ENCODE measurements at places on chromosomes 2 and 18.

GRCh38 chr2:55441280-55441892, 21.7 kb upstream of the CCDC88A start:
- DNase-seq: no peak

DNA sequence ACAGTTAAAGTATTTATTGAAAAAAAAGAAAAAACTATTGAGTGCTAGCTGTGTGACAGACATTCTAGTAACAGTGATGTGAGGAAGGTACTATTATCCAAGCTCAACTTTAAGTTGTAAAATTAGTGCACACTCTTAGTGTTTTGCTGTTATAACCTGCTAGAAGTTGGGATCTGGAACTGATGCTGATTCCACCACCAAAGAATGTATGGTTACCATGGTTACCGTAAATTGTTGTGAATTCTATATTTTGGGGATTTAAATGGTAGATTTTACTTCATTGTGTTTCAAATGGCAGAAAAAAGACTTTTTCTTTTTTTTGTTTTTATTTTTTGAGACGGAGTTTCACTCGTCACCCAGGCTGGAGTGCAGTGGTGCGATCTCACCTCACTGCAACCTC, 5.3 kb downstream of the AGFG1 start:
- DNase-seq: no peak

- no peak for DNase-seq
Observed at GRCh38 chr2:134337631-134338030, 83.8 kb downstream of the MGAT5 start.

- DNase-seq: no peak
Observed at GRCh38 chr18:77422974-77423867, 173.6 kb downstream of the GALR1 start.

DNA sequence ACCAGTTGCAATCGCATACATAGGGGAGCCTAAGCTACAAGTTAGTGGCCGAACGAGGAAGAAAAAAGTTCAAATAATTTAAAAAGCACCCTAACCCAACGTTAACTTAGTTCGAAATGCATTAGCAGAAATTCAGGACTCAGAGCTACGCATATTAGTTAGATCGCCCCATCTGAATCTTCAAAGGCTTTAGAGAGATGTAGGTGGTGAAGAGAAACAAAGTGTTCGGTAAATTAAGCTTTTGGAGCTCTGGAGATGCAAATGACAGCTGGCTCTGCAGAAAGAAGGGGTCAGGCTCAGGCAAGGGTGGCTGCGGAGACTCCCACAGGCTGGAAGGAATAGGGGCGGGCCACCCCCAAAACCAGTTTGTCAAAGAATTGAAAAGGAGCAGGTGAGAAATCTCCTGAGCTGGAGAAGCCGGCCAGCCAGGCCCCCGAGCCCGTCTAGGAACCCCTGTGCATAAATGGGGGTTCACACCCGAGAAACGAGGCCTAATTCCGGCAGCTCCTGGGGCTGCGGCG, 621 bp downstream of the TXNL1 start:
- DNase-seq: no peak

- peak; percentile 53 for DNase-seq
Observed at GRCh38 chr18:79506191-79507075, 110.7 kb downstream of the NFATC1 start.

GRCh38 chr18:1618364-1618763, 713.7 kb downstream of the ADCYAP1 start:
- DNase-seq: no peak

GRCh38 chr2:113092864-113093612, 25.3 kb downstream of the IL1F10 start:
- no peak for DNase-seq

- DNase-seq: no peak
Observed at GRCh38 chr2:30566631-30567030, 119.6 kb downstream of the LCLAT1 start.

DNA sequence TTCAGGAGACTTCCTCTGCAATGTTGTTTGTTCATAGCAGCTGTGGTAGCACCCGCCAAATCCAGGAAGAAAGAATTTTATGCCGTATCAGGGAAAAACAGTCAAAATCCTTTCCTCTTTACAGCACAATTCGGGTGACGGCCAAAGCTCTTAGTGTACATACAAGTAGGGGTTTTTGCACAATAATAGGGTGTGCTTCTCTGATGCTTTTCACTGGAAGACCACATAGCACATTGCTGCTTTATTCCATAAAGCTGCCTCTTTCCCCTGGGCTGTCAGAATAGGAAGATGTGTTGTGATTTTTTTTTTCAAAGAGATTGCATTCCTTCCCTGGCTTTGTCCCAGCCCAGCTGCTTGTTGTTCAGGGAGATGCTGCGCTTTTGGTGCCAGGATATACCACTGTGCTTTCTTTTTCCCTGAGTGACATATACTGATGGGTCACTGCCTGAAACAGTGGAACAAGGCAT, 27.2 kb upstream of the LANCL1 start:
- no peak for DNase-seq

GRCh38 chr2:23360571-23361125, 24.3 kb upstream of the KLHL29 start:
- DNase-seq: no peak

- no peak for DNase-seq
Observed at GRCh38 chr2:233059547-233059796, 670 bp upstream of the INPP5D start.

- DNase-seq: no peak
Observed at GRCh38 chr2:11498543-11499034, 32.6 kb upstream of the E2F6 start.

- peak; percentile 19 for DNase-seq
Observed at GRCh38 chr2:27118525-27119329, at the start of gene CGREF1. TSS of gene CGREF1 (minus strand) at chr2:27119128. CDS start at chr2:27104366, 14,762 bp downstream.

- DNase-seq: no peak
Observed at GRCh38 chr18:49119401-49119800, 168.6 kb upstream of the SMAD7 start.

DNA sequence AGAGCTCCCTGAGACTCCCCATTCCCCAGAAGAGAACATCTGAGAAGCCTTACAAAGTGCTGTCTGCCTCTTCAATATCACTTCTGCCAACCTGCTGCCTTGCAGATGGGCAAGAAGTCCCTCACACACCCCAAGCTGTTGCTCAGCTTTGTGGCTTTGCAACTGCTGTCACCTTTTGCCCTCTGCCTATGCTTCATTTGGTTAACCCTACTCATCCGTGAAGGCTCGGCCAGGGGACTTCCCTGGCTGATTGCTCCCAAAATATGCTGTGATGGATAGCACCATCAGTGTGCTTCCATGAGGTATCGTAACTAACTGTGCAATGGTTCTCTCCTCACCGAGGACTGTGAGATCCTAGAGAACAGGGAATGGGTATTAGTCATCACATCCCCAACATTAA, 88.9 kb upstream of the CYP1B1 start:
- DNase-seq: no peak

DNA sequence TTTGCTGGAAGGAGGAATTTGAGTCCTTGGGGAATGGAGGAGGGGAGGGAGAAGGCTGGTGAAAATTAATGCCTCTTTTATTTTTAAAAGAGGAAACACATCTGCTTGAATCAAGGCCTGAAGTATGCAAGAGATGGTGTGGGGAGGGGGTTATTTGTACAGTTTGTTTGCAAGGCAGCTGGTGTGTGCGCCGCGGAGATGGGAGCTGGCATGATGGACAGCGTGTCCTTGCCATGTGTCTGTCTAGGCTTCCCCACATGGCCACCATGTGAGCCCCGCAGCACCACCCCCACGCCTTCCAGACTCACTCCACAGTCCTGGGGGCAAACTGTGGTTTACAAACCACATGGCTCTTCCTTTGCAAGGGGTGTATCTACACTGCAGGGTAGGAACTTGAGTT, 154.8 kb upstream of the APCDD1 start:
- DNase-seq: no peak

DNA sequence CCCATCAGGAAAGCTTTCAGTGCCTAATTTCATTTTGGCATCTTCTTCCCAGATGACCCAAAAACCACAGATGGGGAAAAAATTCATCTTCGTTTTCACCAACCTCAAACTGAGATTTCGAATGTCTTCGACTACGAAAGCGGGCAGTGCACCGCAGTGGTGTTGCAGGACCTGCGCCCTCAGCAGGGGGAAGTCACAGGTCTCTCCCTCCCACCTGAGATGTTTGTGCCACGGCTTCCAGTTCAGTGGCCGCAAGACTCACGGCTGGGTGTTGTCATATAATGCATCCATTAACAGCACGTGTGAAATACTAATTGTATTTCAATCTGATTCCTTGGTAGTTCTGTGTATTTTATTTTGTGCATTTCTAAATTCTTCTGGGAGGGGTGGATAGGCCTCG, 66.2 kb upstream of the SALL3 start:
- DNase-seq: no peak

- DNase-seq: no peak
Observed at GRCh38 chr2:224798180-224798579, 82.0 kb upstream of the CCDC195 start.

DNA sequence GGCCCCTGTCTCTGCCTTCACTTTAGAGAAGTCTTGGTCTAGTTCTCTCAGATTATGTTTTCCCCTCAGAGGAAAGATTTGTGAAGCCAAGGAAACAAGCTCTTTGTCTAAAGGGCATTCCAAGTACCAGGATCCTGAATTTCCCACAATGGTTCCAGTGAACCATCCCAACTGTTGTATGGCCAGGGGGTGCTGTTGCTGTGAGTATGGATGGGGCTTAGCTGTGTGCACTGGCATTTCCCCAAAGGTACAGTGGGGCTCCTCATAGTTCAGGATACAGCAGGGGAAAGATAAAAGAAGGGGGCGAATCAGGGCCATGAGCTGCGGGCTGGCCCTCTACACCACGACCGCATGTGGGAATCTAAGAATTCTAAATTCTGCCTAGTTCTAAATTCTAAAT, 1154.0 kb upstream of the FANCL start:
- DNase-seq: no peak

GRCh38 chr2:146481629-146482028, 1363.2 kb upstream of the ACVR2A start:
- DNase-seq: no peak

GRCh38 chr2:20012282-20013125, at the start of gene MATN3:
TSS of gene MATN3 (minus strand) at chr2:20012668. CDS start at chr2:20012631, 37 bp downstream.
- peak; percentile 10 for DNase-seq

GRCh38 chr2:172420216-172420615, 7.2 kb upstream of the ITGA6 start:
- DNase-seq: no peak

DNA sequence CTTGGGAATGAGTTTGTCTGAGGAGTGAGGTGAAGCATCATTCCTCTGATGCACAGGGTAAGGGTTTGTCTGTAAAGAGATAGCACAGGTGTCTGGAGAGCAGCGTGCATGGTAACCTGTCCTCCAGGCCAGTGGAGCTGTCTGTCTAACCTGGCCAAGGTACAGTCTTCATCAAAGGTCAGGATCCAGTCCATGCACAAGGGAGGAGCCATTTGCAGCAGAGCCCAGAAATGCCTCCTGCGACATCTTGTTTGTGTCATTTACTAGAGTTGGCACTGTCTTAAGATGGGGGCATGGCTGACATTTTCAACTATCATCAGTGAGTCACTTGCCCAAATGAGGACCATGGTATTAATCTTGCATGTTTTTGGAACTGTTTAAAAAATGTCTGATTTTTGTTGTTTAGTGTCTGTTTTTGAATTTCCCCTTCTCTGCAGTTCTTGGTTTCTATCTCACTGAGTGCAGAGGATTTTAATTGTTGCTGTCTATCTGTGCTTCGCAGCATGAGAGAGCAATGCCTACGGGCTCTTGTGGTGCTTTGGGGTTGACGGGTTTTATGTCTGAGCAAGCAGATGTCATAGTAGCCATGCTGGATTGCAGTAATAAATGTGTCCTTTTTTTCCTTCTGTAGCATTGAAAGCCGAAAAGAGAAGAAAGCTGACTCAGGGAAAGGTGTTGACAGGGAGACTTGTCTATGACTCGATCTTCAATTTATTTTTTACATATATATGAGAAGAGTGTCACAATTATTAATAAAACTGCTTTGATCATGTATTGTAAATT, 91.3 kb downstream of the DPP4 start:
- no peak for DNase-seq

GRCh38 chr2:50885948-50886347, 146.0 kb downstream of the NRXN1 start:
- DNase-seq: no peak

DNA sequence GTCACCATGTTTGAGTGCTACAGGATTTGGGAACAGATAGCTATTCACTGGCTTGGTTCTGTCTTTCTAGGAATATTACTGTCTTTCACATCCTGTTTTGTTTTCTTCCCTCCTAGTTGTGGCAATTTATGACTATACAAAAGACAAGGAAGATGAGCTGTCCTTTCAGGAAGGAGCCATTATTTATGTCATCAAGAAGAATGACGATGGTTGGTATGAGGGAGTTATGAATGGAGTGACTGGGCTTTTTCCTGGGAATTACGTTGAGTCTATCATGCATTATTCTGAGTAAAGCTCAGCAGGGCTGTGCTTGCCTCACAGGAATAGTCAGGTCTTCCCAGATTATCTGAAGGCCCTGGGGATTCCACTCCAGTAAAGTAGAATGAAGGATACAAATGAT, 98.9 kb downstream of the ABI2 start:
- no peak for DNase-seq

DNA sequence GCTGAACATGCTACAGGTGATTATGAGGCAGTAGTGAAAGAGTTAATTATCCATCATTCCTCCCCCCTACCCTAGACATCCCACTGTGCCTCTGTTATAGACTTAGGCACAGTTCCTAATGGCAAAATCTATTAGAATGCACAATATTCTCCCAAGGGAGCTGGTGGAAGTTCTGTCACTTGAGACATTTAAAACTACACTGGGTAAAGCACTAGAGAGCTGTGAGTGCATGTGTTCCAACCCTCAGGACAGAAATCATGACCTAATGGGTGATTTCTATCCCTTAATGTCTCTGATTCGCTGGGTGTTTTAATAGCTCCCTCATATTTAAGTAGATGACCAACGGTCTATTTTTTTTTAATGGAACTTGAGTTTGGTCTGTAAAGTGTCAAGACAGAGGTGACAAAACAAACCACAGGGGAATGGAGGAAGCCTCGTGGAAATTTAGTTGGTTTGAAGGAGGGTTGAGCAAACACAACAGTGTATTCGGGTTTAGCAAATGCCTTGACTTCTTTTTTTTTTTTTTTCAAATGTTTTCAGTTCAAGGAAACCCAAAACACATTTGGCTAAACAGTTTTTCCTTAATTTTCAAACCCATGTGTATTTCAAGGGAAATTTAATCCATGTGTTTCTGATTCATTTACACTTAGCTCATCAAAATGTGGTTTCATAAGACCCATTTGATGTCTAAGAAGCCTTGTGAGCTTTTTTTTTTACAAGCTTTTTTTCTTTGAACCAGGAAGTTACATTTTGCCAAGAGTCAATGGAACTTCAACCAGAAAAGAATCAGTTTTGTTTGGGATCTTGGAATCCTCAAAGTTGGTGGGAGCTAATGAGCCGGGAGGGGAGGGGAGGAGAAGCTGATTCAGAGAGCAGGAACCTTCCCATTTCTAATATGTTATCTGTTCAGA, 665.1 kb upstream of the ZEB2 start:
- no peak for DNase-seq

- DNase-seq: no peak
Observed at GRCh38 chr2:61784643-61785042, 69.2 kb downstream of the FAM161A start.

- no peak for DNase-seq
Observed at GRCh38 chr2:172038604-172039003, 38.9 kb downstream of the METAP1D start.

Data from germinal center (tissue), 1 donor.